Camera-type eye (tissue), 1 donor: ENCODE measurements at places on chromosomes 1 and 21. TPM values are rescaled to one million over a fixed set of nuclear protein-coding genes. Genes with fewer than 3 reads are reported as not detected.

The BACE2 gene
- 60.8 TPM for total RNA-seq

The PLA2G4A gene
- total RNA-seq: 11.1 TPM

The SLC6A9 gene
- total RNA-seq: 35.0 TPM

The TPM3 gene
- total RNA-seq: 239 TPM

The IFI44L gene
- total RNA-seq: 16.8 TPM

The ANKRD45 gene
- 4.9 TPM for total RNA-seq

The PRSS38 gene
- not detected for total RNA-seq

The MCL1 gene
- 189 TPM for total RNA-seq

The SHISA4 gene
- total RNA-seq: 26.5 TPM

The OR2AK2 gene
- not detected for total RNA-seq

The SAMD11 gene
- 102 TPM for total RNA-seq

The KLHDC9 gene
- 4.6 TPM for total RNA-seq

The IQCC gene
- 5.9 TPM for total RNA-seq

The EFCAB7 gene
- 48.9 TPM for total RNA-seq

The HSD11B1 gene
- total RNA-seq: 0.77 TPM

The HLCS gene
- total RNA-seq: 26.3 TPM

The CNR2 gene
- 0.05 TPM for total RNA-seq

The ELK4 gene
- total RNA-seq: 25.3 TPM

The HIVEP3 gene
- 4.7 TPM for total RNA-seq

The SLFNL1 gene
- total RNA-seq: 0.82 TPM

The LCE3A gene
- total RNA-seq: not detected

The RAD54L gene
- 2.1 TPM for total RNA-seq

The FCN3 gene
- total RNA-seq: 0.99 TPM

The RCSD1 gene
- total RNA-seq: 10.9 TPM

The PCSK9 gene
- 1.1 TPM for total RNA-seq

The OXCT2 gene
- total RNA-seq: 0.66 TPM

The IQGAP3 gene
- total RNA-seq: 8.4 TPM

The S100A4 gene
- 77.8 TPM for total RNA-seq

The CYP2J2 gene
- 2.7 TPM for total RNA-seq

The DNASE2B gene
- total RNA-seq: 3.0 TPM

The RRP1 gene
- total RNA-seq: 24.2 TPM

The KIAA1614 gene
- 52.6 TPM for total RNA-seq

The CLCA4 gene
- not detected for total RNA-seq

The IKBKE gene
- 5.1 TPM for total RNA-seq

The ARHGAP30 gene
- total RNA-seq: 2.1 TPM

The SPATC1L gene
- total RNA-seq: 9.1 TPM
